ENCODE measurements at places on chromosomes 7 and 10. TPM values are rescaled to one million over a fixed set of nuclear protein-coding genes. Genes with fewer than 3 reads are reported as not detected.

The CPA5 gene
- polyA plus RNA-seq, result 0.24 TPM

The MSRB2 gene
- 46.3 TPM for polyA plus RNA-seq

The PLCE1 gene
- 15.5 TPM for polyA plus RNA-seq

The JCAD gene
- polyA plus RNA-seq, result 35.2 TPM

The MYOZ1 gene
- polyA plus RNA-seq, result 2.2 TPM

The FBXL13 gene
- polyA plus RNA-seq, result 2.2 TPM

The CBX3 gene
- 243 TPM for polyA plus RNA-seq

The HKDC1 gene
- polyA plus RNA-seq, result 1.9 TPM

The SPDYE8 gene
- polyA plus RNA-seq, result 0.36 TPM

The SPDYE1 gene
- polyA plus RNA-seq, result 0.33 TPM

The NME8 gene
- not detected for polyA plus RNA-seq

The TSPAN13 gene
- 97.6 TPM for polyA plus RNA-seq

The ERLIN1 gene
- 21.6 TPM for polyA plus RNA-seq

The ZP3 gene
- 1.1 TPM for polyA plus RNA-seq

The LRRC18 gene
- polyA plus RNA-seq, result 0.62 TPM

The PHF14 gene
- 69.9 TPM for polyA plus RNA-seq

The LRRC17 gene
- 67.6 TPM for polyA plus RNA-seq

The FAM25G gene
- polyA plus RNA-seq, result not detected

The TMEM273 gene
- 3.5 TPM for polyA plus RNA-seq

The OPALIN gene
- polyA plus RNA-seq, result 0.83 TPM

The GPR37 gene
- polyA plus RNA-seq, result 26.3 TPM

The C10orf90 gene
- polyA plus RNA-seq, result 3.4 TPM

The PNLIPRP3 gene
- polyA plus RNA-seq, result not detected

The SPOCK2 gene
- polyA plus RNA-seq, result 312 TPM

The CFAP43 gene
- 13.4 TPM for polyA plus RNA-seq

The AKR1C8 gene
- polyA plus RNA-seq, result not detected

Measured in spinal cord (tissue), 10 donors.